ENCODE measurements at places on chromosomes 3 and 15.

DNA sequence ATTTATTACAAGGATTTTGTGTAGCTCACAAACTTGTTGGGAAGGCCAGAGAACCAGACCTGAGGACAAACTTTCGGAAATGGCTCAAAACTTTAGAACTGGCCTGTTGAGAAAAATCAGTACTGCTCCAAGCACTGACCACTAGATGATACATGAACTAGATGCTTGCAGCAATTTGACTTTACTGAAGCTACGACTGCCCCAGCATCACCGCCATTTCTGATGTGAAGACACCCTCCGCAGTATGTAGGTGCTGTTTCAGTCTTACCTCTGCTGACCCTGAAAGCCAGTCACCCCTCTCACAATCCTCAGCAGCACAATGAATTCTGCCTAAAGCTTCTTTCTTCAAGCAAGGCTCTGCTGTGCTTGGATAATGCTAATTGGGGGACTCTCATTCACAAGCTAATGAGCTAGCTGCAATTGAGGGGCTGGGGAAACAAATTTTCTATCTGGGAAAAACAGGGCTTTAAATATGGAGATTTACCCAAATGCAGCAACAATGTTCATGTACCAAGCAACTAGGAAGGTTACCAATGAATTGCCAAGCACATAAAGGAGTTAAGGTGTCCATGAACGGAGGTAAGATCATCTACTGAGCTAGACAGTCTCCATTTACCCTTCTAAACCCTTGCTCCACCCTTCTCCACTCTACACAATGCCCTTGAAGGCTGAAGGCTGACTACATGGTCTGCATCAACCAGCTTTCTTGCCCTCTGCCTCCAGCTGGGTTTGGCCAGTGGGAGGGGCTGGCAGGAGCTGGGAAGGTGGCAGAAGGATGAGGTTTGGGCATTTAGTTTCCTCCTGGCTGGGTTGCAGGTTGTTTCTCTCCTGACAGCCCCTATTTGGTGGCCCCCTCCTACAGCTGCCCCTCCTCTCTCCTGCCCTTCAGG is 53.2 kb upstream of the FSTL1 start:
- DNase-seq = no peak

- DNase-seq = no peak
These were observed 149.9 kb upstream of the TMC3 start for GRCh38 chr15:81523867-81524266.

DNA sequence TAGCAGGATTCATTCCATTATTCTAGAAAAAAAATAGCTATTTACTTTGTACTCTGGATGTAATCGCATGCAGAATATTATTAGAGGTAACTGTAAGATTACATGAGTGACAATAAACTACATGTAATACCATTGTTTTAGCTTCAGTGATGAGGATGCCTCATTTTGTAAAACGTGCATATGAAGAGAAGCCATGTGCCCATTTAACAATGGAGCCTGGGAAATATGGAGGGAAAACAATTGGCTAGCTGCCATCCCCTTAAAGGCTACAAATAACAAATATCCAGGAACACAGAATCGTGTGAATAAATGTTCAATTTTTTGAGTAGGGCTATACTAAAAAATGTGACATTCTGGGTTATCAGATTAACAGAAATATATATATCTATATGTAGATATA is 151.1 kb downstream of the SAMMSON start:
- DNase-seq = no peak

DNA sequence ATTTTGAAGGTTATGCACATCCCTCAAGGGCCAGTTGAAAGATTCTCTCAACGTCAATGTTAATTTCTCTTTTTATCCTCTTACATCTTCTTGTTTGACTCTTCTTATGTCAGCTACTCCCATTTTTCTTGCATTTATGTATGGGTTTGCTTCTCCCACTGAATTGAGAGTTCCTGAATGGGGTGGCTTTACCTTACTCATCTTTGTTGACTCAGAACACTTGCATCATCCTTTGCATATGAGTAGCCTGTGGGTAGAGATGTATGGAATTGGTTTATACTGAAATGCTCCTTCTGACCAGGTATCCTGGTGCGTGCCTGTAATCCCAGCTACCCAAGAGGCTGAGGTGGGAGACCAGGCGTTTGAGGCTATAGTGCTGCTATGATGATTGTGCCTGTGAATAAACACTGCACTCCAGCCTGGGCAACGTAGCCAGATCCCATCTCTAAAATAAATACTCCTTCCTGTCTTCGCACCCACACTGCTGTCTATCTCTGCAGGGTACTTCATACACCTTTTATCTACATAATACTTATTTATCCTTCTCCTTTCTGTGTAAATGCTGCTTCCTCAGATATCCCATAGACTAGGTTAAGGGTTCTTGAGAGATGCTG is 123.6 kb upstream of the DPH6 start:
- no peak for DNase-seq

- no peak for DNase-seq
These were observed 15.7 kb downstream of the PTH1R start for GRCh38 chr3:46893146-46893748.

GRCh38 chr15:70054366-70054765 is 43.4 kb downstream of the TLE3 start:
- no peak for DNase-seq

DNA sequence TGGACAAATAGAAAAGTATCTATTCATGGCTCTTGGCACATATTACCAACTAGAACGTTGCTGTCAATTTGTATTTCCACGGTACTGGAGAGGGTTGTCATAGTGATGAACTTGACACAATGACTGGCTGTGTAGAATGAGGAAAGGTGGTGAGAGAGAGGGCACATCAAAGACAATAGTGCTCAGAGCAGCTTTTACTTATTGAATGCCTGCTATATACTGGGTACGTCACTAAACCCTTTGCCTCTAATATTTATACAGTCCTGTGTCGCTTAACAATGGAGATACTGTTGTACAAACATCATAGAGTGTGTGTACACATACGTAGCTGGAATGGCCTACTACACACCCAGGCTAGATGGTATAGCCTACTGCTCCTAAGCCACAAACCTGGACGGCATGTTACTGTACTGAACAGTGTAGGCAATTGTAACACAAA is 8.3 kb downstream of the TMPRSS7 start:
- DNase-seq = no peak

DNA sequence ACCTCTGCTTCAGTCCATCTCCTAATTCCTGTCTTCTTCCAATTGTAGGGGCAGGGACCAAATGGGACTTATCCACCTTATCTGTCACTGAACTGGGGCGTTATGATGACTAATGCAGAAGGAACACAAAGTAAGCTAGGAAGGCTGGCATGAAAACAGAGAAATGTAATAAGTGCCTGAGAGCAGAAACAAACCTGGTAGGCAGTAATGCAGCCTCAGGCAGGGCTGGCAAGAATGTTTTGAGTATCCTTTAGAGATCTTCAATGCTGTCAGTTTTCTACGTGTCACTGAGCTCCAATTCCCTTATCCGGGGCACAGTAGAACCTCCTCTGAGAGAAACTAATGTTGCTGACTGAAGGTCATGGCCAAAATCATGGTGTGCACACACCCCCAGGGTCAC is 246.2 kb upstream of the TBL1XR1 start:
- no peak for DNase-seq

DNA sequence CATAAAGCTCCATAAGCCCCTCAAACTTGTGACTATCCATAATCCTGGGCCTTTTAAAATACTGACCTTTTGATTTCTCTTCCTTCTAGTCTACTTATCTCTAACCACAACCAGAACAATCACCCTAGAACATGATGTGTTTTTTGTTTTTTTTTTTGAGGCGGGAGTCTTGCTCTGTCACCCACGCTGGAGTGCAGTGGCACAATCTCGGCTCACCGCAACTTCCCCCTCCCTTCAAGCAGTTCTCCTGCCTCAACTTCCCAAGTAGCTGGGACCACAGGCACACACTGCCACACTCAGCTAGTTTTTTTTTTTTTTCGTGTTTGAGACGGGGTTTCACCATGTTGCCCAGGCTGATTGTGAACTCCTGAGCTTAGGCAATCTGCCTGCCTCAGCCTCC is 25.1 kb downstream of the VPS39 start:
- DNase-seq = no peak

DNA sequence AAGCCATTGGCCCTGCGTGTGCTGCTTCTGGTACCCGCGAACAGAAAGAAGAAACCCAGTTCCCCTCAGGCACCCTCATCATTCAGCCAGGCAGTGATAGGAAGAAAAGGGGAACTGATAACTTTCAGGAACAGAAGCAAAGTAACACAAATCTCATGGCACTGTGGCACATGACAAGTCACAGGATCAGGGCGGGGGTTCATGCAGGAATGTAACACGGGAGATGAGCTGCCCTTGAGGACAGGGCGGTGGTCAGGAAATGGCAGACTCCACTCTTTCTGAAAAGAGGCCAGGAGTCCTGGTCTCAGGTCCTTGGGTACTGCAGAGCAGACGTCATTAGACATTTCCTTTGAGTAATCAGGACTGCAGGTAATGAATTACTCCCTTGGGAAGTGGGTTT is 95.5 kb downstream of the CCNL1 start:
- no peak for DNase-seq

- no peak for DNase-seq
These were observed 32.2 kb upstream of the LRTM1 start for GRCh38 chr3:54960082-54960481.

DNA sequence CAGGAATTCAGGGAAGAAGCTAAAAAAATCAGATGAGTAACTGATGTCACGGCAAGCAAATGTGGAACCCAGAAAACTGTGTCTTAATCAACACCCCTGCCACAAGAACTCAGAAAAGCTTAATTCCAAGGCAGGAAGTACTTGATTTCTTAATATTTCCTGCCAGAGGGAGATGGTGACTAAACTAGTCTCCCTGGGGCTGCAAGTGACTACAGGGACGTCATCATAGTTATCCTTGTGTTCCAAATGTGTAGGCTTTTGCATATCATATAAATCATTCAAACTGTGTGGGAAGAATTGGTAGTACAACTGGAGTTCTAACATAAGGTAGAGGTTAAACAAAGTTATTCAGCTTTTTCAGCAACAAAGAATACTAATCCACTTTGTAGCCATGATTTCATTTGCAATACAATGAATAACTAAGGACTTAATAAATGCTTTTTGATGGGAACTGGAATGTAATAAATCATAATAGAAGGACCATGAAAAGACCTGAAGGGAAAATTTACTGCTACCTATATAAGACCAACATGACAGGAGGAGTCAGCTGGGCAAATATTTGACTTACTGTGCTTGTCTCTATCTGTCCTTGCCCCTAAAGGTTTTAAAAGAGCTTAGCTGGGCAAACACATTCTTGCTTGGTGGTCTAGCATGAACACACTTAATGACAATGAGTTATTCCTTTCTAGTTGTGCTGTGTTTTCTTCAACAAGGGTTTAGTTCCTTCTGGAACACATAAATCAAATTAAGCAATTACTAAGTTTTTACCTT is 76.0 kb upstream of the NECTIN3 start:
- DNase-seq = no peak

DNA sequence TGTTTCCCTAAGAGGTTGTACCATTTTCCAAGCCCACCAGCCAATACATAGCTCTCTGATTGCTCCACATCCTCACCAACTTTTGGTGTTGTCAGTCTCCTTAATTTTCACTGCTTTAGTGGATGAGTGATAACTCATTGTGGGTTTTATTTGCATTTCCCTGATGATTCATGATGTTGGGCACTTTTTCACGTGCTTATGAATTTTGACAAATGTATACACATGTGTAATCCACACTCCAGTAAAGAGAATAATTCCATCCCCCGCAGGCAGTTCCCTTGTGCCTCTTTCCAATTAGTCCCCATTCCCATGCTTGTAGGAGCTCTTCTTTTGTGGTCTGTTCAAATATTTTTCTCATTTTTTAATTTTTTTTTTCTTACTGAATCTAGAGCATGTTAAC is 52.4 kb downstream of the ANP32A start:
- DNase-seq = no peak

- DNase-seq = no peak
These were observed 14.1 kb upstream of the TMEM115 start for GRCh38 chr3:50373146-50374051.

- no peak for DNase-seq
These were observed 172.8 kb upstream of the ICE2 start for GRCh38 chr15:60651734-60652141.

DNA sequence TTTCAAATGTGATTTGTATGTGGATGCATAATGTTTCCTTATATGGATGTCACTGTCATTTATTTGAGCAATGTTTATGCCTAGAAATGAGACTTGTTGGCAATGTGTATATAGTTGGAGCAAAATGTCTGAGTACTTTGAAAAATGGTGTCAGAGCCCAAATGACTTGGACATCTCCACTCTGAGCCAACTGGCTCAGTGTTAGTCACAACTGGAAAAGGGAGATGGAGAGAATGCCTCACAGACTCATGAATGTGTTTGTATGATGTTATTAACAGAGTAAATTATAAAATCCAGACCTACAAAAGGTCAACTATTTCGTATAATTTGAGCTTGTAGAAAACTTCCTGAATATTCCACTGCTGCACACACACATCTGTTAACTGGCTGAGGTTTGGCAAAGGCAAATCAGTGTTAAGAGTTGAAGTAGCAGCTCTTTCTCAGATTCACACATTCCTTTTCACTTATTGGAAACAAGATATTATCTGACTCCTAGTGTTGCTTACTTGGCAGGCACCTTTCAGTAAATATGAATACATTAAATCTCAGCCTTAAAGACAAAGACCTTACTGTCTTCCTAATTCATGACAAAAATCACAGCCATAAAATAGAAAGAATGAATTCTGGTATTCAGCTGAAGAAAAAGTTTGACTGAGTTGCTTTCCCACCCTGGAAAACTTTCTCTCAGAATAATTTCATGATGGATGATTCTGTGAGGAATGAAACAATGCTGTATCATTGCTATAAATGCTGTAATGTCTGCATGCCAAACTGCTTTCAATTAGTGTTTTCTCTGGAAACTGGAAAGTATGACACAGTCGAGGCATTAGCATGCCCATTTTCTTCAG is 27.0 kb downstream of the ADIPOQ start:
- no peak for DNase-seq

DNA sequence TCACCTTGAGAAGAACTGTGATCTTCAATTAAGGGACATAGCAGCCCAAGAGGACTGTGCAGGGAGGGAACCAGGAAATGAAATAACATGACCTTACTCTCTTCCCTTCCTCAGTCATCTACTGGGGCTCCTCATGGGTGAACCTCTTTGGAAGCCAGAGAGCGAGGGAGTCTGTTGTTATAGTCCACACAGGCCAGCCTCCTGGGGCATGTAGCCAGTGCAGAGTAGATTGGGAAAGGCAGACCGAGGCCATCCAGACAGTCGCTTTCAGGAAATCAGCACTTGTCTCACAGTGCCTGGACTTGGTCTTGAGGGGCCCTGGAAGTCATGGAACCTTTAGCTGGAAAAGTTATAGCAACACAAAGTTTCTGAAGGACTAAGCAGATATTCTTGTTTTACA is 6.1 kb downstream of the CRTAP start:
- no peak for DNase-seq

DNA sequence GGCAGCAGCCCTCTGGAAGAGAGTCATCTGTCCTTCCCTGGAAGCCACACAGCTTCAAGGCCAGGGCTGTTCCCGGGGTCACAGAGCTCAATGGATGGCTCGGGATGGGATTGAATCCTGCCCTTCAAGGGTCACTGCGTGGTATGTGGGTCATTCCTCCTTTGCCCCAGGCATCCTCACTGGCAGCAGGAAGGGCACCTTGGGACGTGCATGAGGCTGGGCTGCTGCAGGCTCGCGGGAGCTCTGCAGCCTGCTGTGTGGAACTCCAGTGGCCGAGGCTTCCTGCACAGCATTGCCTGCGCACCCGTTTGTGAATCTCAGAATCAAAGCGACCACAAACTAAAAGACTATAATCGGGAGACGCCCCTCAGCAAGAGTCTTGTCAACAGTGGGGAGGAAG is 60.7 kb downstream of the PCSK6 start:
- DNase-seq = no peak

GRCh38 chr15:101162701-101163483 is 89.0 kb downstream of the CHSY1 start:
- DNase-seq = no peak

Measured in GM13977 (cell line).